ENCODE measurements at places on chromosomes 6 and 20.

DNA sequence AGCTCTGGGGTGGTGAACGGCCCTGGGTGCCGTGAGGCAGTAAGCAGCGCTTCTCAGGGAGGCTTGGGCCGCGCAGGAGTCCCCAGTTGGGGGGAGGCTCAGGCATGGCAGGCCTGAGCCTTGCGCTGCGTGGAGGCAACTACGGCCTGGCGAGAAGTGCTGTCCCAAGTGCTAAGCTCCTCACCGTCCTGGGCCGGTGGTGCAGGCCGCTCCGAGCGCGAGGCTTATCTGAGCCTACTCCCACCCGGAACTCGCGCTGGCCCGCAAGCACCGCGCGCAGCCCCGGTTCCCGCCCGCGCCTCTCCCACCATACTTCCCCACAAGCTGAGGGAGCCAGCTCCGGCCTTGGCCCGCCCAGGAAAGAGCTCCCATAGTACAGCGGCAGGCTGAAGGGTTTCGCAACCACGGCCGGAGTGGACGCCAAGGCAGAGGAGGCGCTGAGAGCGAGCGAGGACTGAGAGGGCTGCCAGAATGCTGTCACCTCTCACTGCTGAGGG is 1.8 kb upstream of the WRNIP1 start:
- DNase-seq: no peak

DNA sequence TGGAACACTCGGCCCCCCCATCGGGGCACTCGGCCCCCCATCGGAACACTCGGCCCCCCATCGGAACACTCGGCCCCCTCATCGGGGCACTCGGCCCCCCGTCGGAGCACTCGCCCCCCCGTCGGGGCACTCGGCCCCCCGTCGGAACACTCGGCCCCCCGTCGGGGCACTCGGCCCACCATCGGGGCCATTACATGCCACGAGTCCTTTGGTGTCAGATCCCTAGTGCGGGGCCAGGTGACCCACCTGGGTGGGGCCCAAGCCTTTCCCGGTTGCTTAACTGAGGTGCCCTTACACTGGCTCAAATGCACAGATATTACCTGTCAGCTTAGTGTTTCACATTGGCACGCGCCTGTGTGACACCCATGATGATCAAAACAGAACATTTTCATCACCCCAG is 95.9 kb downstream of the TAF4 start:
- DNase-seq: no peak

GRCh38 chr6:102493485-102493884 is 1100.0 kb downstream of the GRIK2 start:
- DNase-seq: no peak

- no peak for DNase-seq
These were observed 9.0 kb downstream of the COL21A1 start for GRCh38 chr6:56238352-56238751.

DNA sequence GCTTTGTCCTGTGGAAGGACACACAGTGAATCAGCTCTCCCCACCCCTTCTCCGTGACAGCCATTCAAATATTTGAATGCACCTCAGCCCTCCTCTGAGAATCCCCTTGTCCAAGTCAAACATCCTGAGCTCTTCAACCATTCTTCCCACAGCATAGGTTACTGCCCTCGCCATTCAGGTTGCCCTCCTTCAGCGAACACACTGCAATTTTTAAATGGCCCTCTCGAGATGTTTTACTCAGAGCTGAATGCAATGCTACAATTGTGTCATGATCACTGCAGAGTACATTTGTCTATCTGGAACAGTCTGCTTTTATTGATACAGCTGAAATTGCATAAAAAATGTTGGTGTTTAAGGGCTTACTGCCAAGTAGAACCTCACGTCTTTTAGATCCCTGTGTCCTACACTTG is 48.9 kb downstream of the SLC2A12 start:
- DNase-seq: no peak

DNA sequence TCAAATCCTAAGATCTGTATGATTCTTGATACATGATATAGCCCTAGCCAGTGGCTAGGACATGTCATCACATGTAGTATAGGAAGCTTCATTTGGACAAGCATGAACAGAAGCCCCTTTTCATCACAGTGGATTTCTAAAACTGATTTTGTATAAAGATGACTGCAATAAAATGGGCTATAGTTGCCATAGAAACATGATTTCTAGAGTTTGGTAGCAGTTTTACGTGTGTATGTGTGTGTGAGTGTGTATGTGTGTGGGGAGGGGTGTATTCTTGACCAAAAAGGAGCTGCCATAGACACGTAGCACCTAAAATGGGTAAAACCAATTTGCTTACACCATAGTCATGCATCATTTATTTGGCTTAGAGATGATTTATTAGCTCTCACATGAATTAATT is 200.5 kb upstream of the CNR1 start:
- no peak for DNase-seq

DNA sequence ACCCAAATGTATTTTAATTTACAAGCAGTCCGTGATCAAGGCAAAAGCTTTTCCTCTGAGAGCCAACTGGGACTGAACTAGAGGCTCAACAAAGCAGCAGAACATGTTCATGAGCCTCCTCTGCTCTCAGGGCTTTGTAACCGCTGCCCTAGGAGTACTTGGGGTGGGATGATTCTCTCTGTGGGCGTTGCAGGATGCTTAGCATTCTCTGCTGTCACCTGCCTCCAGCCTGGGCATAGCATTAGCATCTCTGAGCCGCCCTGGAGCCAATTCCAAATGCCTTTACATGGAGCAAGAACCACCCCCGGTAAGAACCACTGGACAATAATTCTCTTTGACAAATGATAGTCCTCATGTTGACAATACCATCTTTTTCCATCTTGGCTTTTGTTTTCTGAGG is 237.6 kb upstream of the CDH4 start:
- no peak for DNase-seq

GRCh38 chr20:60210779-60211617 is 252.8 kb downstream of the CDH26 start:
- DNase-seq: peak; percentile 69

DNA sequence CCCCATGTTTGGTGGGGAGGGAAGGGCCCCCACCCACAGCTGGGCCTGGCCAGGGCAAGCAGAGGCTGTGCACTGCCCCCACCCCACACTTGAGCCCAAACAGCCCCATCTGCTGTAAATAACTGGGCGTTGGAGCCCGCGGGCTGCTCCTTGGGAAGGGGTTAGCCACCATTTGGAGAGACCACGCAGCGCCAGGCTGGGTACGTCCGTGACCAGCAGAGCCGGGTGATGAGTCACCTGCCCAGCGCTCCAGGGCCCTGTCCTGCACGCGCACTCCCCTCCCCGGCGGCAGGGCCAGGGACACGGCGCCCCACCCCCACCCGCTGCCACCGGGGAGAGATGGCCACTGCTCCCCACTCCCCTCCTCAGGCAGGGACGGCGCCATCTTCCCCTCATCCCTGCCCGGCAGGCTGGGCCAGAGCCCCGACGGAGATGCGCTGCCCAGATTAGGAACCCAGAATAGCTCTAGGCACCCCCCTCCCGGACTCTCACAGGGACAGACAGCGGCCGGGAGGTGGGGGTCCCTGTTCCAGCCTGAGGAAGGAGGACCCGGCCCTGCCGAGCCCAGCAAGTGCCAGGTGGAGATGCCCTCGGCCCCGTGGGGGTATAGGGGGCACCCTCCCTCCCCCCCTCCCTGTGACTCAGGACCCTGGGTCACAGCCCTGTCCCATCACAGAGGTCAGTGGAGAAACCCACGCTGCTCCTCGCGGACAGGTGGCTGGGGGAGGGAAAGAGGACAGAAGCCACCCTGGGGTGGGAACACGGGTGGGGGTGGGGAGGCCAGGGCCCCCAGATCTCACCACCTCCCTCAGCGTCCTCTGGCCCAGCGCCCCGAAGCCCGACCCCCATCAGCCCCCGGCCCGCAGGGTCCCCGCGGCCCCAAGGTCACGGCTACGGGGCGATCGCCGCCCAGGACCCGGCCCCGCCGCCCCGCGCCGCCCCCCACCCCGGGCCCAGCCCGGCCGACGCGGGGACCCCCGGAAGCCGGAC is 642 bp downstream of the EEF1A2 start:
- DNase-seq: no peak

DNA sequence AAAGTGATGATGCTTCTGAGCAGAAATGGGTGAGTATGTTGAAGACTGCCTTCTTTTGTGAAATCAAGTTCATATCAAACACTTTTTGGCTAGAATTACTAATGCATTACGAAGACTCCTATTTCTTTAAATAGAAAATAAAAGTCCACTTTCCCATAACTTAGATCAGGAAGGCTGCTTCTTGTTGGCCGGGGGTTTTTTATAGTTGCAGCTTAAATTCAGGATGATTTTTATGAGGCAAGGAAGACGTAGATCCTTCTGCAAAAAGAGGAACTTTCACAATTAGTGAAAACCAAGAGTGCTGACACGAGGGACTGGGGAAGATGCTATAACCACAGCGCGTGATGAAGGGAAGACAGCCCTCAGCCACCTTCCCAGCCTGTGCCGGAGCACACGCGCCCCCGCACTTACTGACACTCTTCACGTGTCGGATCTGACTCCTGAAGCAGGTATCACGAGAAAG is 206.1 kb upstream of the PRDM1 start:
- peak; percentile 98 for DNase-seq

DNA sequence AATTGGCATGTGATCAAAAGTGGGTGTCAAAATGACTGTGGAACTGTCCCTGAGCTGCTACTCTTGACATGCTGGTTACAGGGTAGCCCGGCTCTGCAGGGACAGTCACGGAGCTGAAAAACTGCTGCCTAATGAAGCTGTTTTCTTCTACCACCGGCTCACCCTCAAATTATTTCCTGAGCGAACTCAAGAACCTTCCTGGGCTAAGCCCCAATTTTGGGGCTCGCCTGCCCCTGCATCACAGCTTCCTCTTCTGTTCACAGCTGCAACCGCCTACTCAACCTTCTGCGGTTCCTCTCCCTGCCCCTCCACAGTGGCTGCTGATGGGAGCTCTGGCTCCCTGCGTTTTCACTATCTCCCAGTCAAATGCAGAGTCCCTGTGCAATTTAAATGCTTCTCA is 110.8 kb upstream of the MLN start:
- DNase-seq: peak; percentile 64

Measured in suppressor macrophage treated with lipopolysaccharide for 4 hours (primary cell).